ENCODE measurements at places on chromosomes 2 and 18. TPM values are rescaled to one million over a fixed set of nuclear protein-coding genes. Genes with fewer than 3 reads are reported as not detected.

The TMEM169 gene
- polyA plus RNA-seq: 28.8 TPM

The ATG9A gene
- 25.6 TPM for polyA plus RNA-seq

The CYP1B1 gene
- polyA plus RNA-seq: not detected

The PIAS2 gene
- 38.0 TPM for polyA plus RNA-seq

The IL37 gene
- not detected for polyA plus RNA-seq

The KCNG3 gene
- 1.1 TPM for polyA plus RNA-seq

The CRYGD gene
- not detected for polyA plus RNA-seq

Measured in neural cell (in vitro differentiated cells).